ENCODE measurements at places on chromosomes 2 and 18.
A peak's percentile ranks its signal among the peaks of the same experiment; 100 is the strongest.

DNA sequence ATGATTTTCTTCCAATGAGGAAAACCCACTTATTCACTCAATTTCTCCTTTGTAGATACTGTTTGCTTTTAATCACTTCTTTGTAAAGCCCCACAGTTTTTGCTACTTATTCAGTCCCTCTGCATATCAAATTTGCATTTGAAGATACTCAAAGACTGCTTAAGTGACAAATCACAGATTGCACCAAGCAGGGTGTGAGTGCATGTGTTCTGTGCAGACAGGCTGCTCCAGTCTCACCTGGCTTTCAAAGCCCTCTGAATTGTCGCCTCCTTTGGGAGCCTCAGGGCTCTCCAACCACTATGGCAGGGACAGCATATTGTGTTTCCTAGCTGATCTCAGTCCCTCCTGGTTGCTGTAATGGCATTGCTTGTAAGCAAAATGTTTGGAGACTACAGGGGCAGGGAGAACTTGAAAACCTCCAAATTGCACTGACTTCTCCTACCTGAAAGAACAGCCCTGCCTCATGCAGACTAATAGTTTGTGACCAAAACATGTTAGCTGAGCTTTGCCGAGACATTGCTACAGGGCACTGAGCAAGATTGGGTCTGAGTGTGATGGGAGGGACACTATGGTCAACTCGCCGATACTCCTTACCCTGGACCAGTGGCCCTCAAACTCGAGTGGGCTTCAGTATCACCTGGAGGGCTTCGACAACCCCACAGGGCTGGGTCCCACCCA is 96.8 kb downstream of the POLE4 start:
- no peak for DNase-seq

DNA sequence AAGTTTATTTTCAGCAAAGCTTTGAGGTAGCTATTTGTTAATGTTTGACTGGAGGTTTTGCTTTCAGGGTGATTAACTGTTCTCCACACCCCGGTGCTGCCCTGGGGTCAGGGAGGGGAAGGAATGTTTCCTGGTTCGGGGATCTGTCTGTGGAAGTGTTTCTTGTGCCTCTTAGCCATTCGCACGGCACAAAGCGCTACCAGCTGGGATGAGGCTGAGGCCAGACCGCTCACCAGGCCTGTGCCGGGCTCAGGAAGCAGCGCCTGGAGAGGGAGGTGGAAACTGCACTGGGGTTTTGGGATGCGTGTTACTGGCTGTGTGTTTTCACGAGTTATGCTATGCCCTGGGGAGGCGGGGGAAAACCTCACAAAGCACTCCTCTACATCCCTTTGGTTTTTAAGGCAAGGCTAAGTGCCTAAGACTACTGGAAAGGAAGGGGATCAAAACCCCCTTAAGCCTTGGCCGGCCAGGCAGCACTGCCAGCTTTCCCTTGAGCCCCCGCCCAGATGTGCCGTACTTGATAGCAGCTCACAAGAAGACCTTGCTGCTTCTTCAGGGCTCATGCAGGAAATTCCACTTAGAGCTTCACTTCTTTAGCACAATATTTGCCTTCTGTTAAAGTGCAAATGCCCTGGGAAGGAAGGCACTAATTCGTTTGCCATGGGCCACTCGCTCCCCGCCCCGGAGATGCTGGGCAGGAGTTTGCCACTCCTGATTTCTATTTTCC is 65.7 kb upstream of the CNGA3 start:
- no peak for DNase-seq

- no peak for DNase-seq
Measured at GRCh38 chr2:31234683-31235503, 941 bp downstream of the EHD3 start.

GRCh38 chr18:3655254-3656050 is 205.5 kb downstream of the TGIF1 start:
- DNase-seq = no peak

- no peak for DNase-seq
Measured at GRCh38 chr2:201135386-201135785, 19.4 kb downstream of the CFLAR start.

GRCh38 chr18:37122877-37123276 is 293.9 kb downstream of the KIAA1328 start:
- no peak for DNase-seq

DNA sequence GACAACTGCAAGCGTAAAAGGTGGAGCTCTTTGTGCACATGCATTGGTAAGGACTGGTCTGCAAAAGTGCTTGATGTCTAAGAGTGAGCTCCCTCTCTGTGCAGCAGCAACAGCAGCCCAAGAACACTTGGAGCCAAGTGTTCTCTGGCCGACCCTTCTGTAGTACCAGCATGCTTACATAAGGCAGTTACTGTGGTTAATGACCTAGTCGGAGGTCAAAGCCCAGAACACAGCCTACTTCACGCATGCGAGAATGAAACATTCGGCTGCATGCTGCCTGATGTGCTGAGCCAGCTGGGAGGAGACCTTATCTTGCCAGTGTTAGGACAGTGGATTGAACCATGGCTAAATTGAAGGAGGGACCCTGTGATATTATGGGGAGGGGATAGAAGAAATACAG is 21.3 kb downstream of the NCAPH start:
- no peak for DNase-seq

DNA sequence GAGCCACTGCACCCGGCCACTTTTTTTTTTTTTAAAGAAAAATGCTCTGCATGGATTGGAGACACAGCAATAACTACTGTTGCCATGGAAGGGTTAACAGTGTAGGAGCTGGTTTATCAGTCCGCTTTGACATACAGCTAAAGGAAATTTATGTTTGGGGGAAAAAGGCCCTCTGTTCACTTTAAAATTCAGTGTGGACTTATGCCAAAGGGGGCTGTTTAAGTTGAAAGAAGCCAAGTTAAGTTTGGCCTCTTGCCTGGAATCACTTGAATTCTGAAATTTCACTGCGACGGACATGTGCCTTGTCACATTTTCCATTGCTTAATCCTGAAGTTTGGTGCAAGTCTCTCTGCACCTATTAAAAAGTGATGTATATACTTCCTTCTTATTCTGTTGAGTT is 3.1 kb downstream of the KCNE4 start:
- DNase-seq = no peak

- DNase-seq = no peak
Measured at GRCh38 chr2:235025800-235026536, 74.2 kb downstream of the SH3BP4 start.

- no peak for DNase-seq
Measured at GRCh38 chr2:214724741-214725140, 84.7 kb downstream of the BARD1 start.

- no peak for DNase-seq
Measured at GRCh38 chr2:160555420-160556071, 61.9 kb upstream of the RBMS1 start.

DNA sequence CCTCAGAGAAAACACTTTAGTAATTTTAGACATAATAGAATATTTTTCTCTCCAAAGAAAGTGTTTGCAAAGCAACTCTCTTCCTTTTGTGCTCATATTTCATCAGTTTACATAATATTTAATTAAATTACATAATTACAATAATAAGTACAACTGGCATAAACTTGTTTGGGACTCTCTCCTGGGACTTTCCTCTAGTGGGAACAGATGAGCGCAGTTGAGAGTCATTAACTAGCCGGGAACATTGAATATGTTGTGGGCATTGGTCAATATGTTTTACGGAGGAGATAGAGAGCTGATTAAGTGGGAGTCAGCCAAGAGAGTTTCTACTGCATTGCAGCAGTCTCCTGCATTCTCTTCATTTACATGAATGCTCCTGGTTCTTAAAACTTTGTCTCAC is 607.7 kb downstream of the ARHGAP15 start:
- no peak for DNase-seq

DNA sequence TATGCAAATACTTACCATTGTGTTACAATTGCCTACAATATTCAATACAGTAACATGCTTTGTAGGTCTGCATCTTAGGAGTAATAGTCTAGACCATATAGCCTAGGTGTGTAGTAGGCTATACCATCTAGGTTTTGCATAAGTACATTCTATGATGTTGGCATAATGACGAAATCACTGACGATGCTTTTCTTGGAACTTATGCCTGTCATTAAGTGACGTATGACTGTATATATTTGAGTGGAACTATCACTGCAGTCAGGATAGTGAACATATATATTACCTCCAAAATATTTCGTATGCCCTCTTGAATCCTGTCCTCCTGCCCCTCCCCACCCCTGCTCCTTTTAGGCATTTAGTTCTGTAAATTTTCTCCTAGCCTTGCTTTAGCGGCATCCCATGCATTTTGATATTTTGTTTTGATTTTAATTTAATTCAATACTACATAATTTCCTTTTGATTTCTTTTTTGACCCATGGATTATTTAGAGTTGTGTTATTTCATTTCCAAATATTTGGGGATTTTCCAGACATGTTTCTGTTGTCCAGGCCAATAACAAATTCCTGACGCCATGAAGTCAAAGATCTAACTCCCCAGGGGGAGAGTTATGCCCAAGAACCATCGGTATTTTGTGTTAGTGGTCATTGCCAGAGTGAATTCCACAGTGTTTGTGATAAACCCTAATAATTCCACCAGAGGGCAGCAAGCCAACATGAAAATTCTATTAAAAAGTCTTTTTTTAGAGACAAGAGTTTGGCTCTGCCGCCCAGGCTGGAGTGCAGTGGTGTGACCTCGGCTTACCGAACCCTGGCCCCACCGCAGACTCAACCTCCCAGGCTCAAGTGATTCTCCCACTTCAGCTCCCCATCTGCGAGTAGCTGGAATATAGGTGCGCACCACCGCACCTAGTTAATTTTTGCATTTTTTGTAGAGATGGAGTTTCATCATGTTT is 24.2 kb upstream of the CASP8 start:
- peak; percentile 46 for DNase-seq

GRCh38 chr2:156325688-156326525 is 6.6 kb downstream of the NR4A2 start:
- DNase-seq = no peak

GRCh38 chr2:201675454-201675853 is 23.0 kb downstream of the MPP4 start:
- no peak for DNase-seq

DNA sequence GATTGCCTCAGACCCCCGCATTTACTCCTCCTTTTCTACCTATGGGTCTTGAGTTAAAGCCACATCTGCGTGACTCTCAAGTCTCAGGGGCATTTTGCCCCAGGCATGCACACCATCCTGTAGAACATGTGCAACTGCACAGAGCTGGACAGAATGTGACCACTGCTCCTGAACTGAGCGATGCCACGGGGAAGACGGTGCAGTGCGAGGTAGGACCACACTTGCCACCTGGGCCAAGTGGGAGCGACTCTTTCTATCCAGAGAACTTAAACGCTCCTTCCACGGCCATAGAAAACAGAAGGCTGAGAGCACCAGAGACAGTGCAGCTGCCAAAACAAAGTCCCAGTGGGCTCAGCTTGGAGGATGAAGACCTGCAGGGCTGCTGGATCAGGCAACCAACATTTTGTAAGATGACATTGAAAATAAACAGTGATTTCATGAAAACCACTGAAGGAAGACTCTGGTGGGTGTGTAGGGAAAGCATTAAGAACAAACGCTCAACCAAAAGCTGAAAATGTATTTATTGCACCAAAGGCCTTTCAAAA is 149.0 kb upstream of the HDAC4 start:
- no peak for DNase-seq

- DNase-seq = no peak
Measured at GRCh38 chr2:47118581-47118980, 36.5 kb downstream of the STPG4 start.

- DNase-seq = no peak
Measured at GRCh38 chr2:126795656-126796055, 103.0 kb upstream of the TEX51 start.
